ENCODE measurements at places on chromosomes 13 and 19.

- DNase-seq: no peak
Measured at GRCh38 chr13:35765366-35765765, 288.9 kb upstream of the MAB21L1 start.

DNA sequence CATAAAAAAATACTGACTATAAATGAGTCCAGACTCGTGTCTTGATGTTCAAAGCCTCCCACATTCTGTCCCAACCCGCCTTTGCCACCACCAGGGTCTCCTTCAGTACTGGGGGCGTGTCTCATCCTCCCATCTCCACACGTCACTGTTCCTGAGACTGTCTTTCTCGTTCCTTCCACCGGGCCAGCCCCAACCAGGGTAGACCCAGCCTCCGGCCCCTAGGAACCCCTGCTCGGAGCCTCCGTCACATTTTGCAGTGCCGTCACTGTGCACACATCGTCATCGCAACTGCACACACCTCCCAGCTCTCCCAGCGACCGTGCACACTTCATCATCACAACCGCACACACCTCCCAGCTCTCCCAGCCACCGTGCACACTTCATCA lies 73.4 kb downstream of the SPACA7 start:
- DNase-seq: no peak

DNA sequence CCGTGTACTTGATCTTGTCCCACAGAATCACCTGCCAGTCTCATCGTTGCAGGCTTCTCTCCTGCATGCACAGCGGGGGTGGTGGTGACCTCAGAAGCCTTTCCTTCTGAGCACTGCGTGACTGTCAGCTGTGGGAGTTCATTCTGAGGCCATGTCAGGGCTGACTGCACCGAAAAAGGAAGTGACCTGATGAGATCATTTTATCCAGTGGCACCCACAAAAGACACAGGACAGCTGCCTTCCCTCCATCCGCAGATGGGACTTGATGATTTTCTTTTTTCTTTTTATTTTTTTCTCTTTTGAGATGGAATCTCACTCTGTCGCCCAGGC lies 89.7 kb downstream of the RAB20 start:
- DNase-seq: no peak

- DNase-seq: peak; percentile 86
Measured at GRCh38 chr13:50244713-50245574, 229.7 kb downstream of the KCNRG start.

DNA sequence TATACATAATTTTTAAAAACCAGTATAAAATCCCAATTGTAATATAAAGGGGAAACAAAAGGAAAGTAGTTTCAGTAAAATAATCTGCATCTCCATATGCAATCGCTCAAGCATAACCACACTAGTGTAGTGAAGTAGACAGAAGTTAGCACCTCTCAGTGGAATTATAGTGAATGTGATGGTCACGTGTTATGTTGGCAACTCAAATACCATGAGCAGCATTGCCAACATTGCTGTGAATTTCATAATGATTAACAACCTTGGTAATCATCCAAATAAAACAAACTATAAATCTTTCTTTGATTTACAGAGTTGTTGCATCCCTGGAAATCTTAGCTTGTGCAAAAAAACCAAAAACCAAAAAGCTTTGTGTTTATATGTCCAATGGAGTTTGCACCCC lies 77.3 kb upstream of the SIAH3 start:
- DNase-seq: no peak

- no peak for DNase-seq
Measured at GRCh38 chr19:14655726-14656125, 18.9 kb downstream of the ADGRE3 start.

DNA sequence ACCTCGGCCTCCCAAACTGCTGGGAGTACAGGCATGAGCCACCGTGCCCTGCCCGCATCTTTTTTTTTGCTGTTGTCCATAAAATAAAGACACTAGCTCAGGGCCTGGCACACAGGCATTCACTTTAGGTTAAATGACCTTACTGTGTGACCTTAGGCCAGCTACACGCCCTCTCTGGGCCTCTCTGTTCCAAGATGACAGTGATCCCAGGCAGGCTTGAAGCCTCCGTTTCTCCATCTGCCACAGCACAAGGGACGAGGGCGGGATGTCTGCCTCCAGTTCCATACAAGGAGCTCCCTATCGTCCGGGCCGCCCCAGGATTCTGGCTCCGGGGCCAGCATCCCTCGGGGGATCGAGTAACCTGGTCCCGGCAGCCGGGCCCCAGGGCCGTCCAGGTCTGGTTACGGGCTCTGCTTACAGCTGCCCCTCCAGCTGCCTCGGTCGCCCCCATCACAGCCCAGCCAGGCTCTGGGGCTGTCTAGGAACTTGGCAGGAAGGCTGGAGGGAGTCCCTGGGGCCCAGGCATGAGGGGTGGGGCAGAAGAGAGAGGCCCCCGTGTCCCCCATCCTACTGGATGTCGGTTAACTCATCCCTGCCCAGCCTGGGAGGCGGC lies 11.9 kb upstream of the SEMA6B start:
- DNase-seq: no peak

- no peak for DNase-seq
Measured at GRCh38 chr13:46662690-46663089, 109.7 kb downstream of the LRCH1 start.

GRCh38 chr19:13031917-13032623 lies 36.8 kb downstream of the NFIX start:
- peak; percentile 61 for DNase-seq

DNA sequence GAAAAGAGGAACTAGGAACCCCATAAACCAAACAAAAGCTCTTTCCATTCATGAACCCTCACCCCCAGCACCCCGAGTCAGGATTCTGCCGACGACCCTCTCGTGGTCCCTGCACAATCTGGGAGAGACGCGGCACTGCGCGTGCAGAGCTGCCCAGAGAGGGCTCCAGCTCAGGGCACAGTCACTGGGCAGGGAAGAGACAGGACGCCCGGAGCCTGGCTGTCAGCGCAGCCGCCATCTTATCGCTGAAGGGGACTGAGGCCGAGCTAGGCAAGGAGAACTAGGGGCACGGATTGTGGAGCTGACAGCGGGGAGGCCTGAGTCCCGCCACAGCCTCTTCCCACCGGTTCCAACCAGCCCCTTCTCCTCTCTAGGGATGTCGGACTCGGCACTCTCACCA lies 349 bp downstream of the ZNF98 start:
- no peak for DNase-seq

DNA sequence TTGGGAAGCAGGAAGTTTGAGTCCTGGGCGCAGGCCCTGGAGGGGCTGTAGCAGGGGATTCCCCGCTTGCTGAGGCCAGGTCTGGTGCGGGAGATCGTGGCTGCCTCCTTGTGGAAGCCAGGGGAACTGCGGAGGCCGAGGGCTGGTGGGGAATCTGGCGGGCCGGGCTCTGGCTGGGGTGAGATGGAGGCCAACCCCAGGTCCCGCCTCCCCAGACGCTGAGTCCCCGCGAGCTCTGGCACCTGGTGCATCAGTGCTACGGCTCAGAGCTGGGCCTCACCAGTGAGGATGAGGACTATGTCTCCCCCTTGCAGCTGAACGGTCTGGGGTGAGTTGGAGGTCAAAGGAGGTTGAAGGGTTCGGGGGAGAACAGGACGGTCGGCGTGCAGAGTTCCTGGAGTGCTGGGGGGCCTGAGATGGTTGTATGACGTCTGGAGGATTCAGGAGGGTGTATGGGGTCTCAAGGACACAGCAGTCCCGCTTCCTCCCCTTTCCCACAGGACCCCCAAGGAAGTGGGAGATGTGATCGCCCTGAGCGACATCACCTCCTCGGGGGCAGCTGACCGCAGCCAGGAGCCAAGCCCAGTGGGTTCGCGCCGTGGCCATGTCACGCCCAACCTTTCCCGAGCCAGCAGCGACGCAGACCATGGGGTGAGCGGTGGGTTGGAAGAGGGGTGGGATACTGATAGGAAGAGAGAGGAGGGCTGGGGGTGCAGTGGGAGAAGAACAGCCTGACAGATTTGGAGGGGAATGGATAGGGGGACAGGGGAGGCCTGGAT lies 13.1 kb downstream of the GRAMD1A start:
- peak; percentile 39 for DNase-seq

DNA sequence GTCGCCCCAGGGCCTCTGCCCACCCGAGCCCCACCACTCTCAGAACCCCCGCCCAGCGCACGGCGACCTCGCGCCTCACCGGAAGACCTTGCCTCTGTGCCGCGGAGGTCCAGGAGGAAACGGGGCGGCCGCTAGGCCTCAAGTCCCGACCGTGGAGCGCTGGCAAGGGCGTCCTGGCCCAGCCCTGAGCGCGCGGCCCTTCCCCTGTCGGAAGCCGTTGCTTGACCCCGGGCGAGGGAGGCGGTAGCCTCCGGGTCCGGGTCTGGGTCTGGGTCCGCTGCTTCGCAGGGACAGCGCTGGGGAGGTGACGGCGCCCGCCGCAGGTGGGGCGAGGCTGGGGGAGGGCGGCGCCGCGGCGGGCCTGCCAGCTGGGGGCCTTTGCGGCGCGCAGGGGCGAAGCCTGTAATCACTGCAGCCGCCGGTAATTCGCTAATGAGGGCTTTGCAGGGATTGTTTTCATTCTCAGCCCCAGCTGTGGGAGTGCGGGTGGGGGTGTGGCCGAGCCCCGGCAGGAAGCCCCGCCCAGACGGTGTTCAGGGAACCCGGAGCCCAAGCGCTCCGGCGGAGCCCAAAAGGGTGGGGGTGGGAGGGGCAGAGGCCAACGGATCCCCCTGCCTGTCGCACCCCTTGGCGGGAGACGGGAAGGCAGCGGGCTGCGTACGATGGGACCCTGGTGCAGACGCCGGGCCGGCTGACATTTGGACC lies 8.6 kb downstream of the C19orf25 start:
- no peak for DNase-seq

DNA sequence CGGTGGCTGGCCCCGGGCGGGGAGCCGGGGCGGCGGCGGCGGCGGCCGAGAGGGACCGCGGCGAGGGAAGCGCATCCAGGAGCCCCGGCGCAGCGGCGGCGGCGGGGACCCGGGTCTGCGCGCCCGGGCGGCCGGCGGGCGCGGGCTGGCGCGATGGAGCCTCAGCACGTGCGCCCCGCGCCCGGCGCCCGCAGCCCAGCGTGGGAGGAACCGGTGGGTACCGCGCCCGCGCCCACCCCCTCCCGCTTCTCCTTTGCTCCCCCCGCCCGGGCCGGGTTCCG lies 7.8 kb upstream of the DGKH start:
- no peak for DNase-seq

DNA sequence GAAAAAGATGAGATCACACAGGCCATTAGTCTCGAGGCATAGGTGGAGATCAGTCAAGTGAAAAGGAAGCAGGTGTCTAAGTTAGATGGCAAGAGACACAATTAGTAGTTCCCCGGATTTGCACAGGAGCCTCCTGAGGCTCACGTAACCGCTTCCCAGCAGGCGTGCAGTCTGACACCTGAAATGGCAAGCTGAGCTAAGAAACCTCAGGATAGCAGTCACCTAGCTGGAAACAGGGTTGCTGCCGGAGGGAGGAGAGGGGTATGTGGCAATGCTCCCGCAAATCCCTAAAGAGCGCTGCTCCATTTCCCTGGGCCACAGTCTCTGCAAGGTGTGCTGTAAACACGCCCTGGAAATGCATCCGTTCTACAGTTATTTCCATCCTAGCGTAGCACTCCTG lies 1151.0 kb downstream of the DIAPH3 start:
- no peak for DNase-seq

- peak; percentile 100 for DNase-seq
Measured at GRCh38 chr13:50589139-50589538, 254.4 kb downstream of the DLEU7 start.

- DNase-seq: no peak
Measured at GRCh38 chr13:104015646-104016396, 949.6 kb upstream of the SLC10A2 start.

DNA sequence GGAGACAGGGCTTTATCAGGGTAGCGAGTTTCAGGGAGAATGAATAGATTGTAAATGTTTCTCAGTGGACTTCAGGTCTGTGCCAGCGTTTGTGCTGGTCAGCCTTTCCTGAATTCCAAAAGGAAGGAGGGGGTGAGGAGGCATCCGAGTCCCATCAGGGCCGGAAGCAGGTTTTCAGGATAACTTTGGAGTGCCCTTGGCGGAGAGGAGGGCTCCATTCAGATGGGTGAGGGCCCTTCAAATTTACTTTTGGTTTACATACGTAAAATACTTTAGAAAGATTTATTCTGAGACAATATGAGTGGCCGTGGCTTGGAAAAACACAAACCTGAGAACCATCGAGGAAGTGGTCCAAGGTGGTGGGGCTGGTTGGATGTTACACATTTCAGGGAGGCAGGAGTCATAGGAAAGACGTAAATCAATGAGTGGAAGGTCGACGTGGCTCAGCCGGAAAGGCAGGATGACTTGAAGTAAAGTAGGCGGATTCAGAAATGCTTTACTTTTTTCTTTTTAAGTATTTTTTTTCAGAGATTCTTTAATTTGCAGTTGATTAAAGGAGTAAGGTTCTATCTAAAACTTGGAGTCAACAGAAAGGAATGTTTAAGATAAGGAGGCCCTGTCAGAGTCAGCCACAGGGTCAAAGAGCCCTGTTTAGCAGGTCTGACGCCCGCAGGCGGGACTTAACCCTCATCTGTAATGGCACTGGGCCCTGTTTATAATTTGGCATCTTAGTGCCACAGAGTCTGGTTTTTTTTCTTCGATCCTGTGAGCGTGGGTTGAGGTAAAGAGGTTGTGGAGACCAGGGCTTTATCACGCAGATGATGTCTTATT lies 32.8 kb downstream of the ATP11A start:
- DNase-seq: peak; percentile 53

- DNase-seq: no peak
Measured at GRCh38 chr13:36606060-36606459, 67.8 kb upstream of the SERTM1 start.

DNA sequence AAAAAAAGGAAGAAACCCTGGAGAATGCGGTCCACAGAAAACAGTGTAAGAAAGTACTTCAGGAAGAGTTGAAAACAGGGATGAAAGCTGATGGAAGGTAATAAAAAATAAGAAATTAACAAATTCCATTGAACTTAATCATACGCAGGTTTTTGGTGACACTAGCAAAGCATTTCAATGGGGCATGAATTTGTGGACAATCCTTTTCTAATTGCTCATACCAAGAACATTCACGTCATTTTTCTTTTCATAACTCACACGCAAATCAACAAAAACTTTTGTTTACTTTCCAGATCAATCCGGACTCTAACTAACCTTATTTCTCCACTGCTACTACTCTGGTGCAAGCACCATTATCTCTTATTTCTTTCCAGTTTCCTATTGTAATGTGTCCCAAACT lies 1195.0 kb downstream of the SLITRK5 start:
- no peak for DNase-seq

DNA sequence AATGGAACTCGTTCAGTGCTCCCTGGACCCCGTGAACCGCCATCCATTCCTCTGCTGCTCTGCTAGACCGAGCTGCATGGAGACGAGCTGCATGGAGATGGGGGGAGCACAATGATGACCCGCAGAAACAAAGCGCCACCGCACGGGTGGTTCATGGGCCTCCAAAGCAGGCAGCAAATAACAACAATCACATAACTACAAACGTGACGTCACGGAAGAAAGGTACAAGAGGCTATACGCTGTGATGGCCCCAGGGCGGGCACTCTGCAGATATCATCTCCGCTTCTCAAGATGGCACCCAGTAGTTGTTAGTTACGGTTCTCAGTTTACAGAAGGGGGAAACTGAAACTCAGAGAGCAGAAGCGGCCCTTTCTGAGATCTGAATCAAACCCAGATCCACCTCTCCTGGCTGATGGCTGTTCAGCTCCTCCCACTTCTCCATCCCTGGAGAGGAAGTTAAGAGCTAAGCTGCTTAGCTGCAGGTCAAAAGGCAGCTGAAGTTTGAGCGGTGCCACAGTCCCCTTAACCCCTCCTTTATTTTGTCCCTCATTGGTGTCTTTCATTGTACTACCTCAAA lies 1.7 kb downstream of the ATP13A1 start:
- no peak for DNase-seq

Data from fibroblast of upper back skin (primary cell).